ENCODE measurements at places on chromosomes 12 and 14.
A peak's percentile ranks its signal among the peaks of the same experiment; 100 is the strongest.

- DNase-seq: no peak
Measured at GRCh38 chr12:48106681-48107613, 1.1 kb upstream of the SENP1 start.

GRCh38 chr12:132422040-132422380, 67.9 kb upstream of the FBRSL1 start:
- no peak for DNase-seq

DNA sequence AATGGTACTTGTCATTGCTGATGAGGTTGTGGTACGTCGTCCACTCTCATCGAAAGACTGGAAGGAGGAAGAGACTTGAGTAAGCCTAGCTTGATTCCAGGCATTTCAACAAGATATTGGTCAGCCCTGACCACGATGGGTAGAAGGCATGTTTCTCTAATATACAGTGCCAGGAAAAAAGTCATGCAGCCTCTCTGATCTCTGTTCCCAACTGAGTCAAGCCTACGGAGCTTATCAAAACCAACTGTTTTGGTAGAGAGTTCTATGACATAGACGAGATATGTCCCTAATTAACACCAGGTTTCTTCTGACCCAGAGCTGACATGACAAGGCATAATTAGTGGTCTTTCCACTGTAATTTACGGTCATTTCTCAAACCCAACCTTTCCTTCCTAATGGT, 58.5 kb downstream of the NIN start:
- peak; percentile 85 for DNase-seq

DNA sequence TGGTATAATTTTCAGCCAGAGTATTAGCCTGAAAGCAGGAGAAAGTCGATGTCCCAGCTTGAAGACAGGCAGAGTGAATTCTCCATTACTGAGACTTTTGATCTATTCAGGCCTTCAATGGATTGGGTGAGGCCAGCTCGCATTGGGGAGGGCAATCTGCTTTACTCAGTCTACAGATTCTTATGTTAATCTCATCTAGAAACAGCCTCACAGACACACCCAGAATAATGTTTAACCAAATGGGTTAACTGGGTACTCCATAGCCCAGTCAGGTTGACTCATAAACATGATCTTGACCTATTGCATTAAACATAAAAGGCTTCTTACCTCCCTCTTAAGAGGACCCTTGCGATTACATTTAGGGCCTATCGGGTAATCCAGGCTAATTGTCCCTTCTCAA, 118.0 kb downstream of the KTN1 start:
- no peak for DNase-seq

DNA sequence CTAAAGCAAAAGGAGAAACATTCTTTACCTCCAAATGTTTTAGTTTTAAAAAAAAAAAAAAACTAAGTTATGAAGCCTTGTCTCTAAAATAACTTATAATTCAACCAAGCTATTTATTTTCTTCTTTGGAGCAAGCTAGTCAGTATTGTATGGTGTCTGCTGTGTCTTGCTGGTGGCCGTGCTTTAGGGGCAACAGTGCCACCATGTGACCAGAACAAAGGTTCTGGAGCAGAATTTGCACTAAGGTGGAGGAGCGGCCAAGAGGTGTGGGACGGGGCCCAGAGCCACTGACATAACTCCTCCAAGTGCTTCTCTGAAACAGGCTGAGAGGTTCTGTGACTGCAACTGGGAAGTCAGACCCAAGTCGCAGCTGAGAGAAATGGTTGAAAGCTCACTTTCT, 4.5 kb downstream of the FICD start:
- no peak for DNase-seq

GRCh38 chr14:32077081-32078022, at the start of gene ARHGAP5:
Gene ARHGAP5 (plus strand): TSS chr14:32077304. CDS start chr14:32090670, 13,366 bp downstream.
- DNase-seq: no peak

DNA sequence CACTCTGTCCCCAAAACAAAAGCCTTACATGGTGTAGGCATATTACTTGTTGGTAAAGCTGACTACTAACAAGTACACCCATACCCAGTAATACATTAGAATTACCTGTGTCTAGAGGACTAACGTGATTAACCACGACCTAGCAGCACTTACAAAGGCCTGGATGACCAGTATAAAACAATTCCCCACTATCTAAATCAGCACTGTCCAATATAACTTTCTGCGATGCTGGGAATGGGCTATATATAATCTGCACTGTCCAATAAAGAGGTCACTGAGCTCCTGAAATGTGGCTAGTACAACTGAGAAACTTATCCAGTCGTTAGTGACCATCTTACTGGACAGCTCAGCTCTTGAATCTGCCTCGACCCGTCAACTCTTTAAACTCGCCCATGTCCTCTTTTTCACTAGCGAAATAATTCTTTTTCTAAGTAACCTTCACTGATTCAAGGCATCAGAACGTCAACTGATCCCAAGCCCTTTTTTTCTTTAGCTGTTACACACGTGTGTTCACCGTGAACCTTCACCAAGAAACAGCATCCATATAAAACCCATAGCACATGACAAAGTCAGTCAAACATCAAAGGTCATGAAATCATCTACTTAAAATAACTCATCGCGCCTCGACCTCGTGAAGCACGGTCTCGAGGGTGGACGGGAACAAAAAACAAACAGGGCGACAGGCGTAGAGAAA, 905 bp upstream of the CIPC start:
- peak; percentile 11 for DNase-seq

- DNase-seq: no peak
Measured at GRCh38 chr12:1587927-1588574, 6.3 kb downstream of the FBXL14 start.

Data from fibroblast of skin of right quadriceps (primary cell).